ENCODE measurements at places on chromosomes 7 and 10. TPM values are rescaled to one million over a fixed set of nuclear protein-coding genes. Genes with fewer than 3 reads are reported as not detected.

Gene EVX1
- 10.7 TPM for total RNA-seq

DNA sequence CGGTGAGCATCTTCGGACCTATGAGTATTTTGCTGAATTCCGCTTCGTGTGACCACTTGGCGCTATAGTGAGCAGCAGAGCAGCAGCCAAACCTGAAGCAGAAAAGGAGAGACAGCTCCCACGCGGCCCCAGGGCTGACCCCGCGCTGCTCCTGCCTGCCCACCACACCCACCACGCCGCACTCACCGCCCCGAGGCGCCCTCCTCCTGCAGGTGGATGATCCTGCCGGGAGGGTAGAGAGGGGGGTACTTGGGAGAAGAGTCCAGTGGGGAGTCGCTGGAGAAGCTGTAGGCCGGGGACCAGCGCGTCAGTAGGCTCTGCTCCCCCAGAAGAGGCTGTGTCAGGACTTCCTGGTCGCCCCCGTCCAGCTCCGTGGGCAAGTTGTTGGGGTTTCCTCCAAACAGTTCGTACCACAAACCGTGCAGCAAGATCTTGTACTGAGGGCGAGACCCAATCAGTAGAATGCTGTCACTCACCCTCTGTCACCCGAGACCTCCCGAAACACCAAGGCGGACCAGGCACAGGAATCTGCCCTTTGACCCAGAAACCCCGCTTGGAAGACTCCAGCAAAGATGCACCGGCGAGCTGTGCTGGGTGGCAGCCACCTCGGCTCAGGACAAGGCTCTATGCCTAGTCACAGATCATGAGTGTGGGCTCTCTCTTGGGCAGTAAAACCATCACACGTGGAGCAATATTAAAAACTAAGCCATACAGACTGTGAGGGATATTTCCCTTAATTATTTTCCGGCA is 37.6 kb downstream of the DAGLB start:
- H3K4me1 ChIP-seq = no peaks in the 10 kb centered on the region
- H3K4me3 ChIP-seq = no peak overlapping the region
- H3K27ac ChIP-seq = no peak overlapping the region
- no peaks in the 10 kb centered on the region for H3K27me3 ChIP-seq

- peak overlapping the region; percentile 40 for H3K27ac ChIP-seq
- peaks cover 8% of the 10 kb centered on the region for H3K4me1 ChIP-seq
- H3K36me3 ChIP-seq = no peaks in the 10 kb centered on the region
- no peaks in the 10 kb centered on the region for H3K27me3 ChIP-seq
- H3K4me3 ChIP-seq = no peak overlapping the region
These were observed 7.2 kb downstream of the TNS3 start for GRCh38 chr7:47574482-47575329.

GRCh38 chr10:3472287-3473051 is 299.9 kb upstream of the PITRM1 start:
- no peaks in the 10 kb centered on the region for H3K27me3 ChIP-seq
- H3K4me1 ChIP-seq = no peaks in the 10 kb centered on the region
- no peak overlapping the region for H3K4me3 ChIP-seq
- peak overlapping the region; percentile 74 for H3K27ac ChIP-seq
- DNase-seq = no peak

- H3K27me3 ChIP-seq = no peaks in the 10 kb centered on the region
- DNase-seq = no peak
- no peak overlapping the region for H3K27ac ChIP-seq
- no peaks in the 10 kb centered on the region for H3K36me3 ChIP-seq
These were observed 46.3 kb downstream of the KIAA1549 start for GRCh38 chr7:138934861-138935260.
